ENCODE measurements at places on chromosomes 1 and 21. TPM values are rescaled to one million over a fixed set of nuclear protein-coding genes. Genes with fewer than 3 reads are reported as not detected.

GRCh38 chr1:8329439-8329838 lies 11.5 kb downstream of the SLC45A1 start:
- no peak for DNase-seq

- no peak for DNase-seq
These were observed 1.7 kb downstream of the RHOU start for GRCh38 chr1:228736844-228737445.

GRCh38 chr21:25420831-25421230 lies 186.4 kb downstream of the MRPL39 start:
- DNase-seq: no peak

GRCh38 chr1:222387007-222387814 lies 160.7 kb downstream of the HHIPL2 start:
- DNase-seq: no peak

DNA sequence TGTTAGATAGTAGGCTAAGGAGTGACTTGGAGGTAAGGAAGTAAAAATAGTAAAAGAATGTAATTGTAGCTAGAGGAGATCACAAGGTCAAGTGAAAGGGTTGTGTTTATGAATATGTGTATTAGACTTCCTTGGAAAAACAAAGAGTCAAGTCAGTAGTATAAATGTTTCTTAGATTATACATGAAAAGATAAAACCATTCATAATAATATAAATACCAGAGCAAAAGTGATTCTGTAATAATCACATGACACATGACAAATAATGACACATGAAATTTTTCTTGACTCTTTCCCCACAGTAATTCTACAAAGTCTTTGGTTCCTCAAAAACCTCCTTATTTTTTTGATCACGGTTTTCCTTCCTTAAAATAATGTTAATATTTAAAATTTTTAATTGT lies 56.4 kb downstream of the IVNS1ABP start:
- DNase-seq: no peak

- DNase-seq: no peak
These were observed 34.8 kb downstream of the LRIF1 start for GRCh38 chr1:110928904-110929303.

GRCh38 chr1:40776236-40777072 lies 7.1 kb upstream of the KCNQ4 start:
- peak; percentile 52 for DNase-seq

The IRF6 gene
- 169 TPM for total RNA-seq

DNA sequence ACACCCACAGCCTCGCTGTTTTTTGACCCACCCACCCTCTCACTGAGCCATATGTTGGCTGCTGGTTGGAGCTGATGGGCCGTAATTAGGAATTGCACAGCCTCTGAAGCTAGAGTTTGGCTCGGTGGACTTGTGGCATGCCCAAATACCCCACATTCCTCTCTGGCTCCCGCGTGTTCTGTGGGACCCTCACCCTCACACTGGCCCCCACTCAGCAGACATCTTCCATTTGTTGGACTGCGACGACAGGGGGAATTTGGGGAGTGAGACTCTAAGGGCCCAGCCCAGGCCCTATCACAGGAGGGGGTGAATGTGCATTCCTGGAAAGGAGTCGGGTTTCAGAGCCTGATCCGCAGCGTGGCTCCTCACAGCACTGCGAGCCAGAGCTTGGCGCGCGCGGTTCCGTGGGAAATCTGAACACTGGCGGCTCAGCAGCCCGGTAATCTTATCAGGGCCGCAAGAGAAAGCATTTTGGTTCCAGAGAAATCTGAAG lies 5.2 kb downstream of the RCSD1 start:
- no peak for DNase-seq

DNA sequence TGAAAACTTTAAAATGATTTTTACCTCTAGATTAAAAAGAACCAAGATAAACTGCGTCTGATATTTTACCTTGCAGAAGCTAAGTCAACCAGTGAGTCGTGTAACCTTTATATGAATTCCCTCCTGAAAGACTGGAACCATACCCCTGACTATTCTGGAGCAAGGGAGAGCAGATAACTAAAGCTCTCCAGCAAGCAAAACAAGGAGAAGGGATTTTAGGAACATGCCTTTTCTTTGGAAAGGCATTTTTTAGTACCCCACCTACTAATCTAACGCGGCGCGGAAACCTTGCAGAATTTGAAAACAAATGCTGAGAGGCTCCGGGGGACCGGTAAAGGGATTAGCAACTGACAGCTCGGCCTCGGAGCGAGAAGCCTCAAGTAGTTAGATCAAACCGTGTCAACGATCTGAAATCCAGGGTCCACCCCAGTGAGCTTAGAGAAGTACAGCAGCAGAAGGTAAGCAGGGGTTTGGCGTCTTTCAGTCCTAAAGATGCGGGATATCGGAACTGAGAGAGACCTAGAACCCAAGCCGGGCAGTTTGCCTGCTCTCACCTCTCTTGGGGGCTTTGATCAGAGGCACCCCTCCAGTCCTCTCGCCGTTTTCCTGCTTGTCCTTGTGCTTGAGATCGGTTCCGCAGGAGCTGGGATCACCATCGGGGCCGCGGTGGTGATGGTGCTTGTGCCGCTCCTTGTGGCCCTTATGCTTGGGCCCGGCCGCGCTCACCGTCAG lies 954 bp downstream of the RSBN1 start:
- DNase-seq: peak; percentile 40

GRCh38 chr1:26723013-26723991 lies 27.5 kb downstream of the ARID1A start:
- DNase-seq: peak; percentile 77

DNA sequence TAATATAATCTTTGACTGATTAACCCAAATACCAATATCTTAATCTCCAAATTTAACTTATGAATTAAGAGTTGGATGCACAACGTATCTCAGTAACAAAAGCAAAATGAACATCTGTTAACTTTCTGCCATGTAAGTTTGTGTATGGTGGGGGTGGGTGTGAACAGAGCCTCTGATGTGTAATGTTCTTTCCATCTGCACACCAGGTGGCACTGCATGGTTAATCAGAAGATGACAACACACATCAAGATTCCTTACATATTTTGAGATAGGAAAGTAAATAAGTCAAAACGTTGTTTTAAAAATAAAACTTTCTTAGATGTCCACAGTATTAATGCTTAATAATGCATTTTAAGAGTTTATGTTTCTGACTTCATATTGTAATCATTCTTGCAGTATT lies 251.9 kb downstream of the DPYD start:
- DNase-seq: no peak

DNA sequence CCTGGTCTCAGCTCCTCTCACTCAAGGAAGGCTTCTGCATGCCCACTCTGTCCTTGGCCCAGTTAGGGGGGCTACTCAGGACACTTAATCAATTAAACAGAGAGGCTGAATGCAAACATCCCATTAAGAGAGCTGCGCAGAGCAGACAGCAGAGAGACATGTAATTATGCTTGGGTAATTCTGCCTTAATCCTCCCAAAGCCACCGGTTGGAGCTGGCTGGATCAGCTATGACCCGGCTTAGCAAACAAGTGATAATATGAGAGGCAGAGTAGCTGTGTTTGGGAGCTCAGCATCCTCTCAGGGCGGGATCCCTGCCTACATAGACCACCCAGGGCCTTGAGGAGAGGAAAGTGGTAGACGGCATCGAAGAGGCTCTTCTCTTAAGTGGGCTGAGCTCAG lies 183.2 kb downstream of the GRIK3 start:
- no peak for DNase-seq

DNA sequence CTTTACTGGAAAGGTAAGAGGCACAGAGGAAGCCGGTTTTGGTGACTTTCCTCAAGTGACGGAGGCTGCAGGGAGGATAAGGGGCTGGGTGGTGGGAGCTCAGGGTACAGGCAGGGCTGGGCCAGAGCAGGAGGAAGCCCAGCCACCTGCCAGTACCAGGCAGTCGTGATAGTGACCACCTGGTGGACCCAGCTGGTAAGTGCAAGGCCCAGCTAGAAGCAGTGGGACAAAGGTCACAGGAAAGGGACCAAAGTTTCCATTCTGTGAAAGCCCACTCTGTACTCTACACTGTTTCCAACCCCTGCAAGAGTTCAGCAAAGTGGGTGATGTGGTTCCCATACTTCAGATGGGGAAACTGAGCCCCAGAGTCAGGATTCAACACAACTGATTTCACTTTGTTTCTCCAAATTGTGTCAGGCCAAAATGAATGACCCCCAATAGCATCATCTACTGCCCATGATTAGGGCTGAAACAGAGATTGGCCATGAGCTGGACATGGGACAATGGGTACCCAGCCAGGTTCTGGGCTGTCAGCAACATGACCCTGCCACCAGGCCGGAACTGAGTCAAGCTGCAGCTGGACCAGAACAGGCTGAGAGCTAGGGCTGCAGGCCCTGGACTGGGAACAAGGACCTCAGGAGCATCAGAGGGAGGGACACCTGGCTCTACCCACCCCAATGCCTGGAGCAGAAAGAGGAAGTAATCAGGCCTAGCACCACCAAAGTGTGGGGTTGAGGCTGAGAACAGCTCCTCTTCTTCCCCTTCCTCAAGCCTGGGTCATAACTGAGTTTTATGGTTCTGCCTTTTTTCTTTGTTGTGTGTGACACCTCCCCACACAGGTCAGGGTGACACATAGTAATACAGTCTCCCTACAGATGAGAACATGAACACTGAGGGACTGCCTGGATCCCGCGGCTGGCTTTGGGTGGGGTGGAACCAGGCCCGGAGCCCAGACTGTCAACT lies 50.2 kb downstream of the KCNN3 start:
- no peak for DNase-seq

- no peak for DNase-seq
These were observed 71.4 kb downstream of the CDC7 start for GRCh38 chr1:91572044-91572443.
